Activated CD4-positive, CD25-positive, alpha-beta regulatory T cell (primary cell): ENCODE measurements at places on chromosomes 5 and 9.

DNA sequence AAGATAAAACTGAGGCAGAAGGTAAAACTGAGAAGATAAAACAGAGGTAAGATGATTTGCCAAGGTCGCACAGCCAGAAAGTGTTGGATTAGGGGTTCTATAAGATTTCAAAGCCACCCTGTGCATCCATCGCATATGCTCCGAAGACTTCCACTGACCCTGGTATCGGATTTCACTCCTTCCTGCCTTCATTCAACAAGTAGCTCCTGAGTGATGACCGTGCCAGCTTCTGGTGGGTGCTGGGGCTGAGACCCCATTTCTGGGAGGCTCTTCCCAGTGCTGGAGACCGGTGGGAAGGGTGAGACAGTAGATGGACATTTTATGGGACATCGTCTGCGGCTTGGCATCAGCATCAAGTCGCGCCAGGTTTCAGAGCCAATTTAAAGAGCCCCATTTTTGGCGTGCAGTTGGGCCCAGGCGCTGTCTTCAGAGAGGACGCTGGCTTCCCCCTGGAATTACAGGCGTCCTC, 53.7 kb upstream of the DAB2IP start:
- no peak for DNase-seq

DNA sequence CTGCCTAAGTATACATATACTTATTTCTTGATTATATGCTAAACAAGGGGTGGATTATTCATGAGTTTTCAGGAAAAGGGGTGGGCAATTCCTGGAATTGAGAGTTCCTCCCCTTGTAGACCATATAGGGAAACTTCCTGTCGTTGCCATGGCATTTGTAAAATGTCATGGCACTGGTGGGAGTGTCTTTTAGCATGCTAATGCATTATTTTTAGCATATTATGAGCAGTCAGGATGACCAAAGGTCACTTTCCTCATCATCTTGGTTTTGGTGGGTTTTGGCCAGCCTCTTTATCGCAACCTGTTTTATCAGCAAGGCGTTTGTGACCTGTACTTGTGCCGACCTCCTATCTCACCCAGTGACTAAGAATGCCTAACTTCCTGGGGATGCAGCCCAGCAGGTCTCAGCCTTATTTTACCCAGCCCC, 80.9 kb downstream of the ALDH7A1 start:
- no peak for DNase-seq

DNA sequence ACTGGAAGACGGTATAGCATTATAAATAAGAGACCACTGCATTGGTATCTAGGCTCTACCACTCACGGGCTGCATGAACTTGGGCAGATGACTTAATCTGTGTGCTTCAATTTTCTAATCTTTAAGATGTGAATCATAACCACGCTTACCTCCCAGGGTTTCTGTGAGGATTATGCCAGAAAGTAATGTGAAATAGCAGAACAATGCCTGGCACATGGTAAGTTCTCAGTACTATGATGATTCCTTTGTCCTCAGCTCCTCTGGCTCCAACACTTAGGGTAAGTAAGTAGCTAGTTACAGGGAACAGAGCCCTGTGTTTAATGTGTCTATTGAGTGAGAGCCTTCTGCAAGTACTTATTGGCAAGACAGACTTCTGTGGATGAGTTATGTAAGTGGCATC, 31.1 kb downstream of the POU4F3 start:
- DNase-seq, result no peak

DNA sequence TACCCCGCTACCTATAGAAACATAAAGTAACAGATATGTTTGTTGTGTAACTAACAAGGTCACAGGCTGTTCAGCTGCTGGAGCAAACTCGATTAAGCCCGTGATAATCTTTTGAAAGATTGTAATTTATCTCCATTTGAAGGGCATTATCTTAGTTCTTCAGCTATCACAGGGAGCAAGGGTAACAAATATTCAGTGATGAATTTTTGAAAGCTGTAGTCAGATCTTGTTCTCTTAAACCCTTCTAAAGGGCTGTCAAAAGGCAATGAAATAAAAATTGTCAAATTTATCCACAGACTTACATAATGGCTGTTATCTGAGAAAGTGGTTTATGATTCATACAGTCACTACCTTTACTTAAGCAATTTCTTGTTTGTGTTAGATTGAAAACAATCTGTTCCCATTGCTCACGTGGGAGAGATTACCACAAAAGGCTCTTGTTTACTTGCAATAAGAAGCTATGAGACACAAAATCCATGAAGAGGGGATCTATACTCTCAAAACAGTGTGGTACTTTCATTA, 78.3 kb upstream of the ZNF608 start:
- DNase-seq, result no peak

DNA sequence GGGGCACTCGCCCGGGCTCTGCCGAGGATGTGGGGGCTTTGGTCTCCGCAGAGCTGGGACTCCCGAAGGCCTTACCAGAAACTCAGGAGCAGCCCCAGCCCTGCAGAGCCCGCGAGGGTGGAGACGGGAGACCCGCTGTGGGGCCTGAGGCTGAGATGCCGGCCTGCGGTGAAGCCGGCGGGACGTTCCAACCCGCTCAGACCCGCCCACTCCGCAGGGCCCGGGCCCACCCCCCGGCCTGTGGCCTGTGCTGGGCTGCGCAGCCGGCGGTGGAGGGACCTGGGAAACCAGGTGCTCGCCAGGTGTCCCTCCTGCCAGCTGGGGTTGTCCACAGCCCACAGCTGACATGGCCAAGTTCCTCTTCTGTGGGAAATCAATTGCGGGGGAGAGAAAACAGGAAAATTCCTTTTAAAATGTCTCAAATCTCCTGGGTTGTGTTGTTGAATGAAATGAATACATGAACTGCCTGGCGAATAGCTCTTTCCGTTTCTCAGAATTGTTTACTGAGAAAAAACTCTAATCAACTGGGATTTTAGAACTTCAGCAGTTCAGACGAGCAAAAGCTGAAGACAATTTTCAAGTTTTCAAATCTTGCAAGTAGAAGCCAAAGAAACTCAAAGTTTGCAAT, 49.0 kb upstream of the IRX4 start:
- no peak for DNase-seq

DNA sequence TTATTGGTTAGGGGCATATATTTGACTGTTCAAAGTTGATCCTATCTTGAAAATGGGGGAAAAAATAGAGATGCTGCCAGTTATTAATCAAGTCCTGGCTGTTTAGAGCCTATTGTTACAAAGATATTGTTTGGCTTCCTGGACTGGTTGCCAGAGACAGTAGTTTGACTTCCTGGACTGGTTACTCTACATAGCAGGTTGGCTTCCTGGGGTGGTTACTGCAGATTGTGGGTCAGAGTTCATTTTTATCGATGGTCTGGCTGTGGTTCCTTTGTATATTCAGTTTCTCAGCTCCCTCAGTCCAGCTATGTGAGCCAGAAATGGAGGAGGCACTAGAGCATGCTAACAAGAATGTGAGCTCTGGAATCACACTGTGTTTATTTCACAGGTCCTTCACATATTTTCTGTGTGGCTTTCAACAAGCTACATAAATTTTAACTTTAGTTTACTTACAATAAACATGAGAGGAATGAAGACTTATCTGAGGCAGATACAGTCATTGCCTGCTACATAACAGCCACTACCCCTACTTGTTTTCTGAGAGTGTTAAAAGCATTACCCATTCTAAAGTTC, 137.6 kb downstream of the TRPM3 start:
- no peak for DNase-seq

- no peak for DNase-seq
Measured at GRCh38 chr5:31196309-31196708, 2.8 kb downstream of the CDH6 start.

DNA sequence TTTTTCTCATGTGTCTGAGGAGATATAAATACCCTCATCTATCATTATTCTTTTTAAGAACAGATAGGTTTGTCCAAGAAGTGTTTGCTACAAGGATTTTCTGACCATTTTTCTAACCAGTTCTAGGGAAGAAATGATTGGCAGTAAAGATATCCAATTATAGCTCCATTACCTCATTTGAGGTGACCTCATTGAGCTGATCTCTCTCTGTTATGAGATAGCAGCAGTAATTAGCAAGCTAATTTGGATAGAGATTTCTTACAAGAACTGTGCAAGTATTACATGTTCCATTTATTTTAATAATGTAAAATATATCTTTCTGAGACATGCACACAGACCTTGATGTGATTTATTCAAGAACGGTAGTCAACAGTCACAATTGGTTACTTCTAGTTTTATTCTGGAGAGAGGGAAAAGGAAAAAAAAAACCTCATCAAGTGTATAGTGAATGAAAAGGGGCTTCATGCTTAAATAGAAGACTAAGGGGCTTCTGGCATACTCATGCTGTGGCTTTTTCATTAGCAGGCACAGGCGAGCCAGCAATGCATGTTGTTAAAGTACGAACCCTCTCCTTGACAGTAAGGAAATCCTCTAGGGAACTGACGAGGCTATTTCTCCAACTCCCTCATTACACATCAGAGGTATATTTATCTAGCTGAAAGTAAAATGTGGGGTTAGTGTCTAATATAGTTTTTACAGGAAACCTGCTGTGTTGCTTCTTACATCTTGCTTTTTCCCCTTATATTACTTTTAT, 127.3 kb downstream of the NUDT12 start:
- DNase-seq, result no peak

- DNase-seq, result no peak
Measured at GRCh38 chr9:111898331-111899096, 1.9 kb downstream of the UGCG start.

DNA sequence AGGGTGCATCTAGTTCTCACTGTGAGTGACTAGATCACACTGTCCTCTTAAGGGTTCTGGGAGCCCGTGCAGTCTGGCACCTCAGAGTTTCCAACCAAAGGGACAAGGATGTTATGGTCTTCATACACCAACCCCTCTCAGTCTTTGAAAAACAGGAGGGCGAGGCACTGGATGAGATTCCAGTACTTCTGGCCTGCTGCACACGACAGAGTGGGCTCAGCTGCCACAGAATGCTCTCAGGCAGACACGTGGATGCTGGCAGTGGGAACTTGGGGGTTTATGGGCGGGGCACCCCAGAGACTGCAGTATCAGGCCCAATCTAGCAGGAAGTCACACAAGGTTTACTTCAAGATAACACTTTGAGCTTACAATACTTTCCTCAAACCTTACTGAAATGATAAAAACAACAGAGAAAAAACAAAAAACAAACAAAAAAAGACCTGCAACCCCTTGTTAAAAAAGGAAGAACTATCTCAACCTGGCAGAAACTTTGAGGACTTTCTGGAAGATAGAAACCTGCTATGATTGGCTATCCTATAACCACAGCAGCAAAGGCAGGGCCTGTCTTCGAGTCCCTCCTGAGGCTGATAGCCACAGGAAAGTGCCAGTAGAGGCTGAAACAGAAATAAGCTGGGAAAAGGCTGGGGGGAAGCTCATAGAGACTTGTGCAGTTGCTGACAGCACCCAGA, 28.3 kb upstream of the TGFBR1 start:
- no peak for DNase-seq

DNA sequence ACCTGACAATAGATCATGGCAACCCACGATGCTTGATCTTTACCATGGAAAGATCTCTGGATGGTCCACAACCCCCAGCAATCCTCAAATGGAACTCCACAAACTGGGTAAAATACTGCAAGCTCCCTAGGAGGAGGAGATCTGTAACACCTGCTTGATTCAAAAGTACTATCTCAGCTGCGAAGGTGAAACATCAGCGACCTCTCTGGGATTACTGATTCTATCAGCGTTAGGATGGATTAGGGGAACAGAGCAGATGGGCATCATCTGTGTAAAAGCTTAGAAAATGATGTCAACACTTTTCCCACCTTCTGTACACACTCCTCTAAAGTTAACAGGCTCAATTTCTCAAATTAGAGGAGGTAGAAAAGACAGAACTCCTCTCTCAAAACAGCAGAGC, 31.5 kb upstream of the TRPC7 start:
- DNase-seq, result no peak

- no peak for DNase-seq
Measured at GRCh38 chr5:144332265-144332664, 161.6 kb downstream of the KCTD16 start.

DNA sequence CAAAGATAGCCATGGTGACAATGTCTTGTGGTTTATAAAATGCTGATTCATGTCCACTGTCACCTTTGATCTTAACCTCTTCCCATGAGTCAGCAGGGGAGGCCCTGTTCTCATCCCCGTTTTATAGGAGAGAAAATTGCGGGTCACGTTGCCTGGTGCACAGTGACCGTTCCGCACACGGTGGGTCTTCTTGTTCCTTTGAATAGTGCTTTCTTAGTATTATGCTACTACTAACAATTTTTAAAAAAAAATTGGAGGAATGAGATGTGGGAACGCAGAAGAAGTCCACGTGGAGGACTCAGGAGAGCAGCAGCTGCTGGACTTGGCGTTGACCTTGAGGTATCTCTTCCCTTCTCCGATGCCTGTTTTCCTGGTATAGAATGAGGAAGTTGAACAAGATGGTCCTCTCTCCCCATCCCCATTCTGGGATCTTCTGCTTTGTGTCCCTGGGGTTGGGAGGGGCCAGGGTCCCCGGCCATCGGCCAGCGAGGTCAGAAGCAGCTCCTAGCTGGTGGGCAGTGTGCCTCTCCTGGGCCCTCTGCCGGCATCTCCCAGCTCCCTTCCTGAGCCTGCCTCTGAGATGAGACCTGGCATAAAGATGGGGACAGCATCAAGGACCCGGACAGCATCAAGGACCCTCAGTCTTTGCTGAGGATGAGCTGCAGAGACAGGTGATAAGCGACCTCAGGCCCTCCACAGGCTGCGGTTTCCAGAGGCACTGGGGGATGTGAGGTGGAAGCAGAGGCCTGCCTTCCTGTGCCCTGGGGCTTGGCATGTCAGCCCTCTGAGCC, 143.9 kb downstream of the C9orf50 start:
- DNase-seq, result no peak

GRCh38 chr9:95139126-95139525, 178.4 kb downstream of the FANCC start:
- DNase-seq, result no peak
